ENCODE measurements at places on chromosomes 5 and 9.

- DNase-seq = no peak
Observed at GRCh38 chr5:72167804-72168203, 60.5 kb downstream of the MAP1B start.

- no peak for DNase-seq
Observed at GRCh38 chr5:115571441-115571878, 26.9 kb upstream of the FEM1C start.

- DNase-seq = no peak
Observed at GRCh38 chr9:20538956-20539355, 83.3 kb downstream of the MLLT3 start.

GRCh38 chr9:95095641-95096355 is 221.7 kb downstream of the FANCC start:
- DNase-seq = peak; percentile 73

DNA sequence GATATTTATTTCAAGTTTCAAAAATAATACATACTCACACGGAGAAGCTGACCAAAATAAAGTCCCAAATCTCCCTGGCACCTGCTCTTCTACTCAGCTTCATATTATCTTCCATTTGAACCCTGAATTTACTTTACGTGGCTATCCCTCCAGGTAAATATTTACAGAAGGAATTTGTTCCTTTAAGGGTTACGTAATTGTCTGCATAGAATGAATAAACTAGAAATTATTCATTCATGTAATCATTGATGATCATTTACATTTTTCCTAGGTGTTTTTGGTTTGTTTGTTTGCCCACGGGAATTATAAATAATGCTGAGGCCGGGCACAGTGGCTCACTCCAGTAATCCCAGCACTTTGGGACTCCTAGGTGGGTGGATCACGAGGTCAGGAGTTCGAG is 251.2 kb downstream of the PLK2 start:
- no peak for DNase-seq
